ENCODE measurements at places on chromosomes 3 and 15.

GRCh38 chr3:171460725-171461524, 720 bp upstream of the TNIK start:
- H3K4me3 ChIP-seq: peak overlapping the region; percentile 70
- no peaks in the 10 kb centered on the region for H3K27me3 ChIP-seq
- H3K36me3 ChIP-seq: no peaks in the 10 kb centered on the region
- DNase-seq: peak; percentile 82
- H3K4me1 ChIP-seq: peaks cover 8% of the 10 kb centered on the region

- no peak for DNase-seq
- no peak overlapping the region for H3K27ac ChIP-seq
- H3K4me3 ChIP-seq: no peak overlapping the region
- H3K27me3 ChIP-seq: no peaks in the 10 kb centered on the region
- no peaks in the 10 kb centered on the region for H3K4me1 ChIP-seq
These were observed 25.9 kb downstream of the GALNT15 start for GRCh38 chr3:16200411-16200810.

GRCh38 chr3:172467170-172467824, 19.0 kb upstream of the GHSR start:
- no peak overlapping the region for H3K27ac ChIP-seq
- no peaks in the 10 kb centered on the region for H3K36me3 ChIP-seq
- H3K4me3 ChIP-seq: no peak overlapping the region

- H3K4me1 ChIP-seq: peaks cover 22% of the 10 kb centered on the region
- DNase-seq: no peak
- no peak overlapping the region for H3K4me3 ChIP-seq
- H3K27me3 ChIP-seq: no peaks in the 10 kb centered on the region
- no peaks in the 10 kb centered on the region for H3K36me3 ChIP-seq
These were observed 28.8 kb downstream of the ST6GAL1 start for GRCh38 chr3:186959029-186959624.

DNA sequence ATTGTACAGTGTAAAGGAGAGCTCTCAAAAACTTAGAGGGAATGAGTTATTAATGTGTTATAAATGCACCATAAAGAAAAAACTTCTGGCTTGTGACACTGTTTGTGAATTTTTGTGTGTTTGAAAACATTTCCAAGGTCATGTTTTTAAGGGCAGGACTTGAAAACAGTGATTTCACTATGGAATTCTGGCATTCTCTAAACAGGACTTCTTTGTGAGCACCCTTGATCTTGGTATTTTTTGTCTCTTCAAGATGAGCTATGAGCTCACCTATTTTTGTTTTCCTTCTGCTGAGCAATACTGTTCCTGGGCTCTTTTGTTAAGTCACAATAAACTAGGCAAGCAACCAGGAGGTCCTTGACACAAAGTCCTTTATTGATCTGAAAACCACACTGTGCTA, 284.4 kb downstream of the RBMS3 start:
- H3K36me3 ChIP-seq: no peaks in the 10 kb centered on the region
- no peaks in the 10 kb centered on the region for H3K4me1 ChIP-seq
- no peak overlapping the region for H3K27ac ChIP-seq
- H3K4me3 ChIP-seq: no peak overlapping the region

DNA sequence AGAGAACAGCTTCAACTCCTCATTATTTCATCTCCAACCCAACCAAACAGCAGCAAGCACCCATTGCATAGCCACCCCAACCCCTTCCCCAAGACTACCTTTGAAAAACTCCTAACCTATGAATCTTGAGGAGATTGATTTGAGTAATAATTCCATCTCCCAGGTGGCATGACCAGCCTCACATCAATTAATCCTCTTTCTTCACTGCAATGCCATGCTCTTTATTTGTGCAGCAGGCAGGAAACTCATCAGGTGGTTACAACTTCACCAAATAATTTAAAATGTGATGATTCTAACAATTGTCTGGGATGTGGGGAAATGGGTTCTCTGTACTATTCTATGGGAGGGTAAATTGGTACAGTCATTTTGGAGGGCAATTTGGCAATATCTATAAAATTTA, 68.1 kb upstream of the POMGNT2 start:
- H3K4me3 ChIP-seq: no peak overlapping the region
- DNase-seq: no peak
- no peaks in the 10 kb centered on the region for H3K27me3 ChIP-seq
- no peaks in the 10 kb centered on the region for H3K36me3 ChIP-seq

- no peaks in the 10 kb centered on the region for H3K36me3 ChIP-seq
- H3K27me3 ChIP-seq: peaks cover 16% of the 10 kb centered on the region
- no peak overlapping the region for H3K4me3 ChIP-seq
- no peak overlapping the region for H3K27ac ChIP-seq
- H3K4me1 ChIP-seq: peaks cover 11% of the 10 kb centered on the region
- DNase-seq: no peak
These were observed 4.7 kb downstream of the KY start for GRCh38 chr3:134646086-134646485.

DNA sequence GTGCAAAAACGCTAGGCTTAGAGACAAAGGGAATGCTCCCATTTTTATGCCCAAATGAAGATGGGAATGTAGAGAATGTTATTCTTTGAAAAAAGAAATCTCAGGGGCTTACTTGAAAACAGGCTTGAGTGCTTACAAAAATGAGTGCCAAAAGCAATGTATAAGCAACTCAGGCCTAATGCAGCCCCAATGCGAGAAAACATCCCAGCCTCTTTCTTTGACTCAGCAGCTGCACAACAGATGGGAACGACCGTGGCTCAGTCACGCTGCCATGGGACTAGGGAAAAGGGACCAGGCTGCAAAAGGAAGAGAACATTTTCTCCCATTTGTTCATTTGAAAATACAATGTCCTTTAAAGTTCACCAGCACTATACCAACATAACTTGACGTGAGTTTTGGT, 246.4 kb upstream of the LRIG1 start:
- H3K27ac ChIP-seq: no peak overlapping the region
- H3K4me3 ChIP-seq: no peak overlapping the region
- DNase-seq: no peak

- H3K27me3 ChIP-seq: peaks cover 73% of the 10 kb centered on the region
- H3K4me1 ChIP-seq: peaks cover 10% of the 10 kb centered on the region
- no peaks in the 10 kb centered on the region for H3K36me3 ChIP-seq
- H3K4me3 ChIP-seq: peak within 1 kb of the TSS; percentile 30
- peak; percentile 72 for DNase-seq
- H3K27ac ChIP-seq: no peak within 1 kb of the TSS
These were observed at the start of gene ONECUT1 for GRCh38 chr15:52790169-52790708. ONECUT1 (minus strand) TSS chr15:52790336; CDS start chr15:52789884, 452 bp downstream.

GRCh38 chr3:111803123-111803593, 55.9 kb upstream of the PHLDB2 start:
- no peaks in the 10 kb centered on the region for H3K27me3 ChIP-seq
- DNase-seq: peak; percentile 19
- no peaks in the 10 kb centered on the region for H3K36me3 ChIP-seq
- no peaks in the 10 kb centered on the region for H3K4me1 ChIP-seq

GRCh38 chr3:1495466-1495865, 402.6 kb downstream of the CNTN6 start:
- DNase-seq: no peak
- H3K36me3 ChIP-seq: no peaks in the 10 kb centered on the region
- no peak overlapping the region for H3K4me3 ChIP-seq
- no peak overlapping the region for H3K27ac ChIP-seq
- H3K4me1 ChIP-seq: no peaks in the 10 kb centered on the region

GRCh38 chr3:149619136-149619535, 38.7 kb downstream of the WWTR1 start:
- H3K36me3 ChIP-seq: no peaks in the 10 kb centered on the region
- no peak overlapping the region for H3K4me3 ChIP-seq
- H3K27me3 ChIP-seq: no peaks in the 10 kb centered on the region
- peak overlapping the region; percentile 53 for H3K27ac ChIP-seq
- no peak for DNase-seq

GRCh38 chr3:194571491-194572142, 61.6 kb downstream of the TMEM44 start:
- H3K4me1 ChIP-seq: peaks cover 5% of the 10 kb centered on the region
- peak overlapping the region; percentile 47 for H3K27ac ChIP-seq
- H3K27me3 ChIP-seq: no peaks in the 10 kb centered on the region

GRCh38 chr3:2937592-2937991, 172.6 kb downstream of the IL5RA start:
- no peaks in the 10 kb centered on the region for H3K27me3 ChIP-seq
- H3K27ac ChIP-seq: no peak overlapping the region
- no peak overlapping the region for H3K4me3 ChIP-seq

DNA sequence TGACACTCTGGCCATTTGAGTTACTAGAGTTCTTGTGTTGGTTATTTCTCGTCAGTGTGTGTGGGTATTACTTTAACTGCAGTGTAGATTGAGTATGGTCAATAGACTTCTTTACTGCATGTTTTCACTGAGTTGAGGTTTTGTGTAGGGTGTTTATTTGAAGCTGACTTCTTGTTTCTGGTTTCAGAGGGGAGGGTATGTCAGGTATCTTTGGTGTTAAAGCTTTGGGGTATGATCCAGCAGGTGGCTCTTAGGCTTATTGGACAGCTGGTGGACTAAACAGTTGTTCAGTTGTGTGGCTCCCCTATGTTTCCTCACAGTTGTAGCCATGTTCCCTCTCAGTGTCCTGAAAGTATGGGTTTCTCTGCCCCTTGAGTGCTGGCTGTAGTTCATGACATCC, 72.0 kb downstream of the AKAP13 start:
- no peaks in the 10 kb centered on the region for H3K27me3 ChIP-seq
- no peaks in the 10 kb centered on the region for H3K36me3 ChIP-seq
- no peak overlapping the region for H3K4me3 ChIP-seq
- H3K27ac ChIP-seq: no peak overlapping the region
- peaks cover 5% of the 10 kb centered on the region for H3K4me1 ChIP-seq
